Activated CD4-positive, CD25-positive, alpha-beta regulatory T cell (primary cell): ENCODE measurements at places on chromosomes 12 and 14.

- DNase-seq, result no peak
These were observed 37.1 kb downstream of the CYP46A1 start for GRCh38 chr14:99720941-99721791.

GRCh38 chr12:40344312-40344711 lies 119.5 kb downstream of the LRRK2 start:
- no peak for DNase-seq

DNA sequence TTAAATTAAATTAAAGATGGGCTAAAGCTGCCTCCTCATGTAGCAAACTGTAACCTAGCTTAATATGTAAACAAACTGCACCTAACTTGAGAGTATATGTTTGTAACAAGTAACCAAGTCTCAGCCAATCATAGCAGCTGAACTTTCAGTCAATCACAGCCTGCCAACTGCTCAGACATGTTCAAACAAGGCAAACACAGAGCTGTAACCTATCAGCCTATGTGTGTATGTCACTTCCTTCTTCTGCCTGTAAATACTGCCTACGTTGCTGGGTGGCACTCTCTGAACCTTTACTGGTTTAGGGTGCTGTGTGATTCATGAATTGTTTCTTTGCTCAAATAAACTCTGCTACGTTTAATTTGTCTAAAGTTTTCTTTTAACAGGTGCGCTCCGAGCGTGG lies 2.9 kb downstream of the SERPINA6 start:
- no peak for DNase-seq

DNA sequence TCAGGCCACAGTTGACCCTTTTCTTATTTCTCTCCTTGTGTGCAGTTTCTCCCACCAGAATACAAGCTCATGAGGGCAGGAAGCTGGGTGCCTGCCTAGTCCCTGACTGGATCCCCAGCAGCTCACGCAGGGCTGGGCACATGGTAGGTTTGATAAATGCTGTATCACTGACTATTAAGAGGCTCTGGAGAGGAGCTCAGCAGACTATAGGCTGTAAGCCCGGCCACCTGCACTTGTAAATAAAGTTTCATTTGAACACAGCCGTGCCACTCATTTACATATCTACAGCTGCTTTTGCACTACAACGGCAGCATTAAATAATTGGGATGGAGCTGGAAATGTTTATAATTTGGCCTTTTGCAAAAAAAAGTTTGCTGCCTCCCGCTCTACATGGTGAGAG lies 32.0 kb downstream of the CHGA start:
- DNase-seq, result no peak

GRCh38 chr14:78310272-78310671 lies 140.1 kb downstream of the NRXN3 start:
- no peak for DNase-seq

GRCh38 chr14:76773188-76773885 lies 12.1 kb downstream of the VASH1 start:
- DNase-seq, result no peak

GRCh38 chr14:74981462-74981782 lies 21.3 kb upstream of the EIF2B2 start:
- DNase-seq, result no peak

- no peak for DNase-seq
These were observed 820.7 kb upstream of the FBXO33 start for GRCh38 chr14:40252817-40253447.

GRCh38 chr12:121224591-121224990 lies 14.7 kb downstream of the P2RX4 start:
- DNase-seq, result no peak

DNA sequence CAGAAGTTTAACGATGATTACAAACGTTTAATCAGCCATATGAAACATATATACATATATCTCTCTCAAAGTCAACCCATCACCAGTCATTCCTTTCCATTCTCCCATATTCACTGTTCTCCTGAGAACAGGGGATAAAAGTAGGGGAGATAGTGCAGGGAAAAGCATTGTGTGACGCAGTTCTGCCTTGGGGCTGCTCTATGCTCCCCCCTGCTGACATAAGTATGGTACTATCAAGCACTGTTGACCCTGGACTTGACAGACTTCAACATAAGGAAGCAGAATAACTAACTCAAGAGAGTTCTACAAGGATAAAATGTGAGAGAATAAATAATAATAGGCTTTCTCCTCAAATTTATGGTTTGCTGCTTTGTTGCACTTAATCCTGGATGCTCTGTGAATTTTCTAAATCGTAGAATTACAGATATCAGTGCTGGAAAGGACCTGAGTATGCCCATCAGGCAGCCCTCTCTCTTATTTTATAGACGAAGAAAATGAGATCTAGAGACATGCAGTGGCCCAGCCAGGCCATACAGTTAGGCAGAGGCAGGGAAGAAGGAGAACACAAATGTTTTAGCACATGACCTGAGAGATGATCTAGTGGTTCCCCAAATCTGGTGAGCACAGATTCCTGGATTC lies 87.2 kb downstream of the SCN8A start:
- no peak for DNase-seq

DNA sequence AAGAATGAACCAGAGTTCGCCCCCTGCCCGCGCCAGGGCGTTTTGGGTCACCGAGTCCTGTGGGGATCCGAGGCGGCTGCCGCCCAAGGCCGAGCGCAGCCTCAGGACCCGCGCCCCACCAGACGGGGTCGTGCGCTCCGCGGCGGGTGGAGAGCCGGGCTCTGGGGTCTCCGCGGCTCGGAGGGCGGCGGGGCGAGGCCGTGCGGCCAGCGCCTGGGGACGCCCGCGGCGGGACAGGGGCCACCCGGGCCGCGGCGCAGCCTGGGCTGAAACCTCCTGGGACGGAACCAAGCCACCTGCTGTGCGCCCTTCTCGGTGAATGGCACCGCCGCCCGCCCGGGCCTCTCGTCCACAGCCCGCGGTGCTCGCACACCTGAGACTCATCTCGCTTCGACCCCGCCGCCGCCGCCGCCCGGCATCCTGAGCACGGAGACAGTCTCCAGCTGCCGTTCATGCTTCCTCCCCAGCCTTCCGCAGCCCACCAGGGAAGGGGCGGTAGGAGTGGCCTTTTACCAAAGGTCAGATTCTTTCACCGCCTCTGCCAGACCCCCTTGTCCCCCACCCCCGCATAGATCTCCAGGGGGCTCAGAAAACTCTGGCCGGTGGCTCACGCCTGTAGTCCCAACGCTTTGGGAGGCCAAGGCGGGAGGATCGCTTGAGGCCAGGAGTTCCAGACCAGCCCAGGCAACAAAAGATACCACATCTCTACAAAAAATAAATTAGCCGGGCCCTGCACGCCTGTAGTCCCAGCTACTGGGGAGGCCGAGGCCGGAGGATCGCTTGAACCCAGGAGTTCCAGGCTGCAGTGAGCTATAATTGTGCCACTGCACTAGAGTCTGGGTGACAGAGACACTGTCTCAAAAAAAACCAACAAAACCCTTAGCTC lies 901 bp downstream of the B3GNT4 start:
- DNase-seq, result no peak

DNA sequence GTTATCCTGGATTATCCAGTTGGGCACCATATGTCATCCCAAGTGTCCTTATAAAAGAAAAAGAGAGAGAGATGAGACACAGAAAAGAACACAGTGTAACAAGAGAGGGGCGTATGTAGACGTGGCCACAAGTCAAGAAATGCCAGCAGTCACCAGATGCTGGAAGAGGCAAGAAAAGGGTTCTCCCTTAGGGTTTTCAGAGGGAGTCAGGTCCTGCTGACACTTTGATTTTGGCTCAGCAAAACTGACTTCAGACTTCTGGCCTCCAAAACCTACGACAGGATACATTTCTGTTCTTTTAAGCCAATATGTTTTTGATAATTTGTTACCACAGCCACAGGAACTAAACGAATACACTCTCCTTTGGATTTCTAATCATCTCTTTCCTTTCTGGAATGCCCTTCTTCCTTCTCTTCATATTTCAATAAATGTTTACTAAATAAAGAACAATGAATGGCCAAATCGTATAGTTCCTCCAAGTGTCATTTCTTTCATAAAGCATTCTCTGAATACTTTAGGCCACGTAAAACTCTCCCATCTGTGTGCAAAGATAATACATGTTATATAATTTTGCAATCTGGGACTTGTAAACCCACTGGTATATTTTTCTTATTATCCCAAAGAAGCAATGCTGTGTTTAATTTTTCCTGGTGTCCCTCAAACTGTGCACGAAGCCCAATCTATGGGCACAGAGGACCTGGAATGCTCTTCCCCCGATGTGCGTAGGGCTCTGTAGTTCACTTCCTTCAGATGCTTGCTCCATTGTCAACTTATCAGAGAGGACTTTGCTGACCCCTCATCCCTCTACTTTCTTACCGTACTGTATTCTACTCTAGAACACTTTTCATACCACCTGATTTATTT lies 303.6 kb downstream of the CEP128 start:
- DNase-seq, result no peak

- peak; percentile 15 for DNase-seq
These were observed 6.6 kb downstream of the BRF1 start for GRCh38 chr14:105294142-105294597.
